ENCODE measurements at places on chromosomes 1 and 21. TPM values are rescaled to one million over a fixed set of nuclear protein-coding genes. Genes with fewer than 3 reads are reported as not detected.

The SLAMF7 gene
- 2.8 TPM for polyA plus RNA-seq

The ZFP69B gene
- polyA plus RNA-seq: 2.4 TPM

The CLDN17 gene
- not detected for polyA plus RNA-seq

The TLR5 gene
- polyA plus RNA-seq: 2.9 TPM

The FMOD gene
- polyA plus RNA-seq: not detected

Data from CD4-positive, alpha-beta memory T cell (primary cell).